ENCODE measurements at places on chromosomes 2 and 18.

DNA sequence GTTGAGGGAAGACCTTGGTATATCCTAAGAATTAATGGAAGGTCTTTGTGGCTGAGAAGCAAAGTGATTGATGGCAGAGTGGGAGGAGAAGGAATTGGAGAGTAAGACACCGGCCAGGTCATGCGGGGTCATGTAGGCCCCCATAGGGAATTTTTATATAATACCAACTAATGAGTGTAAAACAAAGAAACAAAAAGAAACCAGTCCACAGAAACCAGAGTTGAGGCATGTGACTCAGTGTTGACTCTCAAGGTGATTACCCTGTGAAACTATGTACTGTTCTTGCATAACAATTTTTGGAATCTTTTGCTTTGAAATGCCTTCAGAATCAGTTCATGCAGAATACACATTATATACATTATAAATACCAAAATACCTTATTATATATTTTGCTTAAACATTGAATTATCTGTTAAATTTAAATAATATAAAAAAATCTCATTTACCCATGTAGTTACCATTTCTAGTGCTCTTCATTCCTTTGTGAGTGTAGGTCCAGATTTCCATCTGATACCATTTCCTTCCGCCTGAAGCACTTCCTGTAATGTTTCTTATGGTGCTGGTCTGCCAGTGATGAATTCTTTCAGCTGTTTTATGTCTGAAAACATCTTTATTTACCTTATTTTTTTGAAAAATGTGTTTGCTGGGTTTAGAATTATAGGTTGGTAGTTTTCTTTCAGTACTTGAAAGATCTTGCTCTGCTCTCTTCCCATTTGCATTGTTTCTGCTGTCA, 8.6 kb downstream of the CLIP4 start:
- DNase-seq = no peak

- DNase-seq = no peak
Measured at GRCh38 chr2:99662761-99663341, 173.0 kb upstream of the REV1 start.

GRCh38 chr18:39942702-39943101, 2012.3 kb upstream of the PIK3C3 start:
- DNase-seq = no peak

DNA sequence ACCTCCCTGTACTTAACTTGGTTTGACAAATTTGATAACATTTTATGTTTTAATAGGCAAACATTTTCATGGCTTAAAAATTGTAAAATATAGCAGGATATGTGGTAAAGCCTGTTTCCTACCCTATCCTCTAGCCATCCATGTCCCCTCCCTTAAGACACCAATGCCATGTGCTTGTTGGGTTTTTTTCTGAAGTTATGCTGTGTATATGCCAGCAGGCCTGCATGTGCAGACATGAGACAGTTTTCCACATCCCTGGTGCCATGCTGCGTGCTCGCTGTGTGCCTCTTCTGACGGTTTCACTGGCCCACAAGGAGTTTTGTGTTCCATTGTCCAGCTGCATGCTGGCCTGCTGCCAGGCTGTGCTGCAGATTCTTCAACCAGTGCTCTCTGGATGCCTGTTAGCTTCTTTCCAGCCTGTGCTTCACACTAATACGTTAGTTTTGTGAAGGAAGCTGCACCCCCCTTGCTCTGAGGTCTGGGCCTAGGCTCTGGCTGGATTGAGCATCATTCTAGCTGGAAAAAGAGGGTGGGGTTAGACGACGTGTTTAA, 16.9 kb downstream of the INPP4A start:
- no peak for DNase-seq

GRCh38 chr2:212387146-212387545, 151.5 kb downstream of the ERBB4 start:
- DNase-seq = no peak

- no peak for DNase-seq
Measured at GRCh38 chr2:203631068-203631757, 75.2 kb upstream of the CD28 start.

DNA sequence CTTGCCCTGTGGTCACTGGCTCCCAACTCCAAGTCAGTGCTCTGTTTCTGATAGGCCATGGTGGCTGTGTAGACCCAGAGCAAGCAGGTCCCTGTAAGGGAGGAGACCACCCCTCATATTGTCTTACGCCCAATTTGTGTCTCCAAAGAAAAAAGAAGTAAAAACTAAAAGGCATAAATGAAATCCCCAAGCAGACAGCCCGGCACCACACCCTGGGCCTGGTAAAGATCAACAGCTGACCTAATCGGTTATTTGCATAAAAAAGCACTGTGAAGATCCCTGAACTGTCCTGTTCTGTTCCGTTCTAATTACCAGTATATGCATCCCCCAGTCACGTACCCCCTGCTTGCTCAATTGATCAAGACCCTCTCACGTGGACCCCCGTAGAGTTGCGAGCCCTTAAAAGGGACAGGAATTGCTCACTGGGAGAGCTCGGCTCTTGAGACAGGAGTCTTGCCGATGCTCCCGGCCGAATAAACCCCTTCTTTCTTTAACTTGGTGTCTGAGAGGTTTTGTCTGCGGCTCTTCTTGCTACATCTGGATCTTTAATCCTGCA, 364.1 kb upstream of the HS6ST1 start:
- no peak for DNase-seq

- no peak for DNase-seq
Measured at GRCh38 chr2:176125772-176126054, 3.2 kb downstream of the HOXD9 start.

DNA sequence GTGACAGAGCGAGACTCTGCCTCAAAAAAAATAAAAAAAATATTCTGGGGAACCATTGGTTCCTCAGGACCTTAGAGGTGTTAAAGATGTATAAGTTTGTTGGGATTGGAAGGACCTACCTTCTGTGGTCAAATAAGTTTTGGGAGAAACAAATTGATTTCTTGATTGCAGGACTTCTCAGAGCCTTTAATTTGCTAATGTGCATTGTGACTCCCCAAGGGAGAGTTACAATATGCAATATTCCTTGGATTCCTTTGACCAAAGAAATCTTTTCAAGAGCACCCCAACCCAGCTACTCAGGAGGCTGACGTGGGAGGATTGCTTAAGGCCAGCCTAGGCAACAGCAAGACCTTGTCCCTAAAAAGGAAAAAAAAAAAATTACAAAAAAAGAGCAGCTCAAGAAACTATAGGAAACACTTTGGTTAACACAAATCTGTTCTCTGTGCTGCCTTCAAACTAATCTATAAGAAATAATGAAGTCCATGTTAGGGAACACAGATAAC, 6.5 kb downstream of the NAGK start:
- no peak for DNase-seq

- no peak for DNase-seq
Measured at GRCh38 chr18:37487400-37487867, 78.2 kb downstream of the CELF4 start.

DNA sequence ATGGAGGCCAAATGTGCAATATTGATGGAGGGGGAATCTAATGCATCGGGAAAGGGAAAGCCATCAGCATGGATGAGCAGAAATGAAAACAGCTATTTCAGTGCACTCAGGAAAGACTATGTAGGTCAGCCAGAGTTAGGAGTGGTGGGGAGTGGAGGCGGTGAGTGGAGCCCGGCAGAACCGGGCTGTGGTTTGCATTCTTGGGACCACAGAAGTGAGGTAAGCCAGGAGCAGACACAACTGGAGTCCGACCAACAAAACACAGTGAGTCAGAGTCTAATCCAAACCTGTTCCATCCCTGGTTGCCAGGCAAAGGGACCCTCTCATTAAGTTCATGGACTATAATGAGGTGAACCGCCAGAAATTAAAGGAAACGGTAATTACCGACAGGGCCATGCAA, 61.1 kb upstream of the RAB12 start:
- no peak for DNase-seq

DNA sequence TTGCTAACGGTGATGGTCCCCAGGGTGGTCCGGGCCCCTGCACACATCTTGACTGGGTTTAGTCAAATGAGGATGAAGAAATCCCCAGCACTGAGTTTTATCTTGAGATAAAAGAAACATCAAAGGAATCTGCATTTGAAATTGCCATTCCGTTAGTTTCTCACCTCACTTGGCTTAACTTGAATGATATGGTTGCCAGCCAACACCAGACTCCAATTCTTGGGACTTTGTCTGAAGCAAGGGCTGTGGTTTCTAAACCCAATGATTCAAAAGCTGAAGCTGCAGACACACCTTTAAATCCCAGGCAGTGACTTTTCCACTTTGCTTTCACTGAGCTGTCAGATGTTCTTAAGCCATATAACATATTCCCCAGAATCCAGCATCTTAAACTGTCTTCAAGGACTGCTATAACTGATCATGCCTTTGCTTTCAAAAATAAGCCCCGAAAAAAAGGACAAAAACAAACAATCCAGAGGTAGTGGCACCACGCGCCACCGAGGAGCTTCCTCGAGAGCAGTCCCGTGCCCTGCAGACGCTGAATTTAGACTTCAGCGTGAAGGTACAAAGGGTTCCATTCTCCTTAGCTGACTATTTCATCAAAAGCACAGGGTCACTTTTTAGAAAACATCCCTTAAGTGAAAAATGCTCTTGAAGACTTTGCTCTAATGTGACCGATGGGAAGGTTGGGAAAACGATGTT, 189.3 kb downstream of the HDAC4 start:
- no peak for DNase-seq

- no peak for DNase-seq
Measured at GRCh38 chr2:231732604-231733003, 24.3 kb downstream of the PTMA start.

- DNase-seq = no peak
Measured at GRCh38 chr2:240635998-240636547, 10.8 kb downstream of the GPR35 start.

GRCh38 chr2:146213674-146214073, 1631.2 kb upstream of the ACVR2A start:
- no peak for DNase-seq

DNA sequence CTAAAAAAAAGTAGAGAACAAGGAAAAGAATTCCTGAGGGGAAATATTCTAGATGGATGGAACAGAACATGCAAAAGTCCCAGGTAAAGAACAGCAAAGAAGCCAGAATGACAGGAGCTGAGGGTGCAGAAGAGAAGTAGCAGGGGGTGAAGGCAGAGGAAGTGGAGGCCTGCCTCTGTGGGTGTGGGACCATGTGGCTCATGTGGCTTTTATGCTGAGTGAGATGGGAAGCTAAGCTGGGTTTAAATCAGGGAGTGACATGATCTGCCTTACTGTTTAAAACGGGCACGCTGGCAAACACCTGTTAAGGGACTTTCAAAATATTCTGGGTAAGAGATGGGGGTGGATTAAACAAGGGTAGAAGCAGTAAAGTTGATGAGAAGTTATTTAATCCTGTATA, 40.0 kb downstream of the GKN2 start:
- no peak for DNase-seq

- no peak for DNase-seq
Measured at GRCh38 chr2:174662459-174662858, 64.9 kb upstream of the WIPF1 start.

DNA sequence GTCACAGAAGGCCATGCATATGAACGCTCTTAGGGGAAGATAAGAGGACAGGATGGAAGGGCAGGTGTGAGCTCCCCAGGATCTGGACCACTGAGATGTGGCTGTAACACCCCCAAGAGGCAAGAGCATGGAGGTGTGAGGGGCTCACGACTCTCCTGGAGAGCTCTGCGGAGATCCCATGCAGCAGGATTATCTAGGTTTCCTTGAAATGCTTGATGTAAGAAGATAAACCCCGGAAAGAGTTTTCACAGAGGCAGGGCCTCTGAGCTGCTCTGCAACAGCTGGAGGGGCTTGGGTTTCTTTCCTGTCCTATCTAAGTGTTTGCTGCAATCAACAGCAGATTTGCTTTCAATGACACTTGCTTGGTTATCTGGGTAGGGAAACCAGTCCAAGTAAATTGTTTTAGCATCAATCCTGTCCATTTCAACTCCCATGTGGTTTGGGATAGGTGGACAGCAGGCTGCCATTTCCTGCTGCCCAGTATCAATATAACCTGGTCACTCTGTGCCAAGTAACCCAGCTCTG, 138.9 kb downstream of the SMAD2 start:
- no peak for DNase-seq

- DNase-seq = no peak
Measured at GRCh38 chr2:196252408-196253115, 81.2 kb upstream of the STK17B start.

DNA sequence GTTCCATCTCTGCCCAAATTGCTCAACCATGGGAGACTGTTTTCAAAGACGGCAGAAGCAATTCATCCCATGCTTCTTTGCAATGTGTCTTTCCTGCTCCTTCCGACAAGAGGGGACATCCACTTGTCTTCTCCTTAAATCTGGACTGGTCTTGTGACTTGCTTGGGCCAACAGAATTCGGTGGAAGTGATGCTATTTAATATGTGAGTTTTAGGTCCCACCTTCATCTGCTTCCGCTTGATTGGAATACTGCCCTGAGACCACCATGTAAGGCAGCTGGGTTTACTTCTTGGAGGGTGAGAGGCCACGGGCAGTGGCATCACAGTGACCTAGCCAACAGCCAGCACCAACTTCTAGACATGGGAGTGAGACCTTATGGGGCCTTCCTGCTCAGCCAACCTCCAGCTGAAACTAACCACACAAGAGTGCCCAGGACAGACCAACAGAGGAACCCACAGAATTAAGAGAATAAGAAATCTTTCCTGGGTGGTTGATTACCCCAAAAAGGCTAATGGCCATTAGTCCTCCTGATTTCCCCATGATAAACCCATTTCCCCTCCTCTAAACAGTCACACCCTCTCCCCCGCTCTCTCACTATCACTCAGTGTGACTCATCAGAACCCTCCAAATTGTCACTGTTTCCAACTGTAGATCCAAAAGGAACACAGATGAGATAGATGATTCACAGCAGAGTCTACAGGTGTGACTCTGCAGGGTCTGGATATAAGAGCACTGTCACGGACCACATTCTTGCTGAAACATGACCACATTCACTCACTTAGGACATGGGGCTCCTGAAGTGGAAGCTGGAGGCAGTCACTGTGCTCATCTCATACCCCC, 16.2 kb upstream of the RHOB start:
- no peak for DNase-seq

All from activated CD4-positive, alpha-beta T cell treated with anti-CD3 and anti-CD28 coated beads, Interleukin-2, amount 50 U/mL, for 1 hour (primary cell).